Inflammatory macrophage (primary cell): ENCODE measurements at places on chromosomes 6 and 20.

DNA sequence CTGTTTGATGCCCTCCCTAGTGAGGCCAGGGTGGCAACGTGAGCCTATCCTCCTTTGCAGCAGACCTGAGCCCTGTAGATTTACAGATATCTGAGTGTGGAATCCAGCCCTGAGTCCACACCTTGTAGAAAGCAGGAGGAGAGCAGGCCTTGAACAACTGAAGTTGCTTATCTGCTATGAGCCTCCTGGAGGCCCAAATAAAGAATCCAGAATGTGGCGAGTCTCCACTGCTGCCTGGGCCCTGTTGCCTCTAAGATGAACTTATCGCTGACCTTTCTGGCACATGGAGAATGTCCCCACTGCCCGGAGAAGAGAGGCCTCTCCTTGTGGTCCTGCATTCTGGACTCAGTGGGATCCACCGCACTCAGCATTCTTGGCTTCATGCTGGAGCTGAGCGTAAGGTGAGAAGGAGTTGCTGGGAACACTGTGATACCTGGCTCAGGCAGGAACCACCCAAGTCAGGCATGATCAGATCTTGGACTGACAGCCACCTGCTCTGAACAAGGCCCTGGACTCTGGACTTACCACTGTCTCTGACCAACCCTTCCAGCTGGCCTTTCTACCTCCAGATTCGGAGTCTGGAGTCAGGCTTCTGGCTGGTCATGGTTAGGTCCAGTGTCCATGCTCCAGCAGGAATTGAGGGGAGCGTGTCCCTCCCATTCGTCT, 5.8 kb upstream of the MANBAL start:
- no peak for DNase-seq

DNA sequence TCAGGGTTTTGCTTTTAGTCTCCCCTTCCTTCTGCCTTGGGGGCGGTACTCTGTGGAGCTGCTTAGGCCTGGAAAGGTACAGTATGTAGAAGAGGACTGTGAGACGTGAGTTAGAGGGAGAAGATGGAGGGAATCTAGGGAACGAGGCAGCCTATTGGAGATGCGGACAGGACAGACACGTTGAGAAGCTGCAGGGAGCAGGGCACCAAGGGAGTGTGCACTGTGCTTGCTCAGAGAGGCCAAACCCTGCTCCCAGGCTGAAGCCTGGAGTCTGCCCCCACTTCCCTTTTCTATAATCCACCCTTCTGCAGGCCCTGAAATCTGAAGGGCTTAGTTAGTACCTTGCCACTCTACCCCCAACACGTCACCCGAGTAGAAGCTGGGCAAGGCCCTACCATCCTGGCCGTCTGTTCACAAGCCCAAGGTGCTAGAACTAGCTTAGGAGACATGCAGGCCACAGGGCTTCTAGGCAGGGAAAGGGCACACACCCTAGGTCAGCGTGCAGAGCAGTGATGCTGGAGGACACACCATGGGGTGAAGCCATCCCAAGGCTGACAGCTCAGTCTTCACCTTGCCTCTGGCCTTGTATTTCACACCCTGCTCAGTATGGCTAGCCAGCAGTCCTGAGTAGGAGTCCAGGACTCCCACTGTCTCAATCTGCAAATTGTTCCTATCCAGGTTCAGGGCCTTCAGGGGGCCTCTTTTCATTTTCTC, 6.9 kb downstream of the TP53INP2 start:
- no peak for DNase-seq

DNA sequence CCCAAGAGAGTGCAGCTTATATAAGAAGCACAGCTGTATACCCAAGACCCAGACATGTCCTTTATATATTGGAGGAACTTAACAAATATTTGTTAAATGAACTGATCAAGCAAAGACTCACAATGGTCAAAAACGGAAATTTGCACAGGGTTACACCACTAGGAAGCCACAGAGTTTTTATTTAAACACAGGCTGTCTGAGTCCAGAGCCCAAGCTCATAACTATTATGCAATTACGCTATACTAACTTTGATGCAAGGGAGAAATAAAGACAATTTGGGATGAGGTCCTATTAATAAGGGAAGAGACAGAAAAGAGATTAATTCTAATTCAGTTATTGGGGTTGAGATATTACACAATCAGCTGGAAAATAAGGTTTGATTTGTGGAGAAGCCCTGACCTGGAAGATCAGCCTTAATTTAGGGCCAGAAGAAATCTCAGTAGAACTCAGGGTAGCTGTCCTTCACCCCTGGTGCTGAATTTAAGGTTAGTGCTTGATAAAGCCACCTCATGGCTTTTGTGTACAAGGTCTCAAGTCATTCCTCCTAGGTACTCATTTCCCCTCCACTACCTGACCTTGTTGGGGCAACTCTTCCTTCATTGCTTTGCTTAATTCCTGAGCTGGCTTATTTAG, 10.5 kb upstream of the ZNF334 start:
- DNase-seq, result no peak

GRCh38 chr20:49694450-49695071, 19.1 kb downstream of the B4GALT5 start:
- no peak for DNase-seq

DNA sequence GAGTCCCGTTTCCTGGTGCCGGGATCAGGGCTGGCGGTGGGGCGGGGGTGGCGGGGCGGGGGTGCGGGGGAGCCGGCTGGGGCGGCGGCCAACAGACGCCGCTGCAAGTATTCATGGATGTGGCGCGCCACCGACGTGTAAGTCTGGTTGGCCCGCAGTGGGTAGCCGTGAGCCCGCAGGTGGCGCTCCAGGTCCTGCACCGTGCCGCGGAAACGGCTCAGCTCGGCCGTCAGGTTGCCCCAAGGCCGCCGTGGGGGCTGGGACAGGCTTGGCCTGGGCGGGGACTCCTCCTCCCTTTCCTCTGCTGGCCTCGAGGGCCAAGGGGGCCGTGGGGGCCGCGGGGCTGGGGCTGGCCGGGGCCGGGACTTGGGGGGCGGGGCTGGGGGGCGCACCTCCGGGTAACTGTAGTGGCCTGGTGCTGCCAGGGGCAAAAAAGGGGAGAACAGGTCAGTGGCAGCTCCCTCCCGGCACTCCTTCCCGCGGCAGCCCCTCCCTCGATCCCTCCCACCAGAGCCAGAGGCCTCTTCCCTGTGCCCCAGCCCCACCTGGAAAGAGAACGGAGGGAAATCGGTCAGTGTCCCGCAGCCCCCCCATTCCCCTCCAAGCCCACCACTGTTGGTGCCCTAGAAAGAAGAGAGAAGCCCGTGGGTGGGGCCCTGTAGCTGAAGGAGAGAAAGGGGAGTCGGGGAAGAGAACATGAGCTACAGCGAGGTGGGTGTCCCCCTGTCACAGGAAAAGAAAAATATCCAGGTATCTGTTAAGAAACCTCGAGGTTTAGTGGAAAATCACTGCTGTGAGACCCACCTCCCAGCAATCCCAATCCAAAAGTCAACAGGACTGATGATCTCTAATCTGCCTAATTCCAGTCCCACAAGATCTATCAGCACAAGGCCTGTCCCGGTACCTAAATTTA, 21.3 kb downstream of the TNXB start:
- no peak for DNase-seq

GRCh38 chr20:57795977-57796560, 86.3 kb upstream of the PMEPA1 start:
- DNase-seq, result no peak

DNA sequence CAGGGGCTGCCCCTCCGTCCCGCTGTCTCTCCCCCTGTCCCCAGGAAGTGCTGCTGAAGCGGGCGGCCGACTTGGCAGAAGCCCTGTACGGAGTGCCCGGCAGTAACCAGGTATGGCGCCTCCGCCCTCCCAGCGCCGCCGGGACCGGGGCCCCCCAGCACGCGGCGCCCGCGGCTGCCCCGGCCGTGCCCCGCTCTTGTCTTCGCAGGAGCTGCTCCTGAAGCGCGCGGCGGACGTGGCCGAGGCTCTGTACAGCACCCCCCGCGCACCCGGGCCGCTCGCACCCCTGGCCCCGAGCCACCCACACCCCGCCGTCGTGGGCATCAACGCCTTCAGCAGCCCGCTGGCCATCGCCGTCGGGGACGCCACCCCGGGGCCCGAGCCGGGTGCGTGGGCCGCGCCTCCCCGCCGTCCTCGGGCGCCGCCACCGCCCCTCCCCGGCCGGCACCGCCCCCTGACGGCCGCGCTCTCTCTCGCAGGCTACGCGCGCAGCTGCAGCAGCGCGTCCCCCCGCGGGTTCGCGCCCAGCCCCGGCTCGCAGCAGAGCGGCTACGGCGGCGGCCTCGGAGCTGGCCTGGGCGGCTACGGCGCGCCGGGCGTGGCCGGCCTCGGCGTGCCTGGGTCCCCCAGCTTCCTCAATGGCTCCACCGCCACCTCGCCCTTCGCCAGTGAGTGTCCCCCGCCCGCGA, 48.4 kb downstream of the CPXM1 start:
- DNase-seq, result peak; percentile 38

- DNase-seq, result no peak
Measured at GRCh38 chr6:57024775-57025174, 21.7 kb upstream of the KIAA1586 start.

DNA sequence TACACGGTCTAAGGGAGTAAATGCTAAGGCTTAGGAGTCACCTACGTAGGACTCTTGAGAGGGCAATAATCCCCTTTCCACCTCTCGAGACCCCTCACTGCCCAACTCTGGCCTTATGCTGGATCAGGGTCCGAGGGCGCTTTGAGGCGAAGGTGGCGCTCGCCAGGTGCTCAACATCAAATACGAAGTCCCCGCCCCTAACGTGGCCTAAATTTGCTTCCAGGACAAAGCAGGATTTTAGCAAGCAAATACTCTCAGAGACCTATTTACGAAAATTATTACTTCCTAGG, 406 bp upstream of the TRIM26 start:
- no peak for DNase-seq

- DNase-seq, result no peak
Measured at GRCh38 chr6:21151119-21151518, 442.4 kb upstream of the SOX4 start.

DNA sequence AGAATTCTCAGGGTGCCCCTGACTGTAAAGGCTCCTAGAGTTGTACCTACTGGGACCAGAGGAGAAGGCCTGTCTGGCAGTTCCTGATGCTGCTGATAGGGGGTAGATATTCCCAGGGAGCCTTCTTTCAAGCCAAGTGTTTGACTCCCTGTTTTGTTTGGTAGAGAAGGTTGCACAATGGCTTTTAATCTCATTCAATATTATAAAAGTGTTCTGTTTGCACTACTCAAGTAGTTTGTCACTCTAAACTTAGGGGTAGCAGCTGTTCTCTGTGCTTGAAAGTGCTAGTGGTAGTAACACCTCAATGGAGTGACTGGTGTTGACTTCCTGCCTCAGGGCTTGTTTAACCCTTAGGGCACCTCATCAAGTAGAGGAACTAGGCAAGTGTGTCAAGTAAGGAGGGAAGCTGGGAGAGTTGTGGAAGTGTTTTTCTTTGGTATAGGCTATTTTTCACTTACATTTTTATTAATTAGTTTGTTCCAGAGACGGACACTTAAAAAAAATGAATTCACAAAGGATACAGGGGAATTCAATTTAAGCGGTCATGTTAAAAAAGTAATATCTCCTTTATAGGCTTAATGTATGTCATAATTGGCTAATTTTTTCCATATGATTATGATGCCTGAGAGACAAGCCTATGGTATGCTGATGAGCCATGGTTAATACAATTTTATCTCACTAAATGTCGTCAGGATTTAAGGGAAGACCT, 38.1 kb downstream of the BICRAL start:
- DNase-seq, result no peak

- no peak for DNase-seq
Measured at GRCh38 chr6:22838345-22838744, 269.0 kb downstream of the HDGFL1 start.

DNA sequence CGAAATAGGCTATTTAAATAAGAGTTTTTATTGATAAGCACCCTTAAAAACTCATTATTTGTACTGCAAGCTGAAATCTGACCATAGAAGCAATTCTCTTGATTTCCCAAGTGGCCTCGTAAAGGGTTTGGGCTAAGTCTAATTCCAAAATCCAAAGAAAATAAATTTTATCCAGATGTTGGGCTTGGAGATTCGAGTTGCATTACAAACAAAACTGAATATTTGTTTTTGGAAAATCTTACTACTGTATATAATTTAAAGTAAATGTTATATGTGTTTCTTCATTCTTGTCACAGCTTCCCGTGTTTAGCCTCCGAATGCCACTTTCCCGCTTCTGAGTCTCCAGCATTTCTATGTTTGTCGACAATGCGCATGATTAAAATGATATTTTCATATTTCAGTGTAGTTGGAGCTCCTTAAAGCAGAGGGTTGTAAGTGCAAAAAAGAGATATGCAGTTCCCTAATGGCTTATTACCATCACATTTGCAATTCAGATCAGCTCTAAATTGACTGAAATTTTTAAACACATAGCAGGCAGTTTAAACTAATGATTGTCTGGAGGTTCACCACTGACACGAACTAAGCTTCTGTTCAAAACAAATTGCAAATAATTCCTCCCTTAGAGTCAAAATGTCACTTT, 47.0 kb downstream of the PRL start:
- no peak for DNase-seq

DNA sequence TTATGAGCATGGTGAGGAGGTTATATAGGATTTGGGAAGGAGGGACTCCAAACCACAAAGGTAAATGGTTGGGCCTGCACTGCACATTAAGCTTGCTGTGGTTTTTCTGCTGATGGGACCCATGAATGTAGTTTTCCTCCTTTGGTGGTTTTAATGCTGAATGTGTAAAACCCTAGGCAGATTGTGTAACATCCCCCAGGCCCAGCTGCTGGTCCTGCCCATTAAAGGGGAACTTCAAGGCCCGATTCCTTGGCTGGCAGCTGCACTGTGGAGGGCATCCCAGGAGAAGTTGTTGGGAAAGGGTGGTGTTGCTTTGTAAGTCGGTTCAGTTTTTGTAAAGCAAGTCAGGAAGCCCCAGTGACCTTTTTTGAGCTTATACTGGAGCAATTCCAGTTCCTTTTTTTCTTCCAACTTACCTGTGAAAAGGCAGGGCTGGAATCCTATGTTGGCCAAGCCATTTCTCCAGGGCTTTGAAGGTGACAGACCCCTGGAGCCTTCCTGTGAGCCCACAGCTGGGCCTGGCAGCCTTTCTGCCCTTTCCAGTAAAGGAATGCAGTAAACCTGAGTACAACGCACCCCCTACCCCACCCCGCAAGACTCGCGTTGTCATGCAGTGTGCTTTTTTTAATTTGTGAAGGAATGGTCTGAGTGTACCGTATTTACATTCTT, 43.1 kb upstream of the NAA20 start:
- DNase-seq, result peak; percentile 87

DNA sequence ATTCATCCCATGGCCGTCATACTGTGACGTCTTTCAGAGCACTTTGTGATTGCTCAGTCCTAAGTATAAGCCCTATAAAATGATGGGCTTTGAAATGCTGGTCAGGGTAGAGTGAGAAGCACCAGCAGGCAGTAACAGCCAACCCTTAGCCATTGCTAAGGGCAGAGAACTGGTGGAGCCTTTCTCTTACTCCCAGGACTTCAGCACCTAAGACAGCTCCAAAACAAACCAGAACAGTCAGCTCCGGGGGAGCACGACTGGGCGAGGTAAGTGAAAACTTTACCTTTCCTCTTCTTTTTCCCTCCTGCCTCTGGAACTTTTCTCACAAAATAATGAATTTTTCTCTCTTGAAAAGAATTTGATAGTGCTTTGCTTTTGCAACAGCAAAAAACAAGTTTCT, at the start of gene VIP:
Gene VIP, plus strand, starts transcription at position 104 of the 400 bp plus-strand sequence. CDS start 1,381 bp downstream, outside the sequence.
- DNase-seq, result peak; percentile 12

- DNase-seq, result no peak
Measured at GRCh38 chr6:8686077-8686476, 250.7 kb upstream of the SLC35B3 start.
